NAMALWA (cell line): ENCODE measurements at places on chromosomes 3 and 15.
A peak's percentile ranks its signal among the peaks of the same experiment; 100 is the strongest.

GRCh38 chr3:46465196-46465520, 453 bp upstream of the LTF start:
- no peak for DNase-seq

DNA sequence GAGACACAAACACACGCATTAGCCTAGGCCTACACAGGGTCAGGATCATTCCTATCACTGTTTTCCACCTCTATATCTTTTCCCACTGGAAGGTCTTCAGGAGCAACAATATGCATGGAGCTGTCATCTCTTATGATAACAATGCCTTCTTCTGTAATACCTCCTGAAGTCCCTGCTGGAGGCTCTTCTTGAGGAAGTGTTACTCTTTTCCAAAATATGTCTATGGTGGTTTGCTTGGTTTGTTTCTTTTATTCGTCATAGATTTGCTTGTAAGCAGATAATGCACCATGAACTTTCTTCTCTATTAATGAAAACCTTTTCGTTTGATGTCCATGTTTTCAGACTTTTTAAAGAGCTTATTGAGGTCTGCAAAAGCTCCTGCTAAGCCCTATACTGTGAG, 109.3 kb downstream of the GMPS start:
- DNase-seq: no peak

- DNase-seq: no peak
Measured at GRCh38 chr3:189119950-189120349, 51.8 kb upstream of the TPRG1 start.

DNA sequence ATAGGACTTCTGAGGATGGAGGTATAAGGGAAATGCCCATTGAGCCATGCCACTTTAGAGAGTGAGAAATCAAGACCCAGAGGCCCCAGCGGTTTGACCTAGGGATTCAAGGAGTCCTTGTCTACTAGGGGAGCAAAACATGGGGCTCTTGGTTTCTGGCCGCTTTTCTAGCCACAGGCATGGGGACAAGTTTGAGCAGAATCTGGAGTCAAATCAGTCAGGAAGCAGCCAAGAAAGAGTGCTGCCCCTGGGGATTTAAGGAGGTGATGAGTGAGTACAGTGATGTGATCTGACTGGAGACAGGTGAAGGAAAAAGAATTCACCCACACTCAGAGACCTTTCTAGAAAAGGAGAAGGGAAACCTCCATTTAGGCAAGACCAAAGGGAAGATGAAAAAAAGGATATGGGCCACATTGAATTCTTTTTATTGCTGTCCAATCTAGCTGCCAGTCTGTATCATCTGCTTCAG, 244.0 kb upstream of the TBC1D5 start:
- DNase-seq: no peak

DNA sequence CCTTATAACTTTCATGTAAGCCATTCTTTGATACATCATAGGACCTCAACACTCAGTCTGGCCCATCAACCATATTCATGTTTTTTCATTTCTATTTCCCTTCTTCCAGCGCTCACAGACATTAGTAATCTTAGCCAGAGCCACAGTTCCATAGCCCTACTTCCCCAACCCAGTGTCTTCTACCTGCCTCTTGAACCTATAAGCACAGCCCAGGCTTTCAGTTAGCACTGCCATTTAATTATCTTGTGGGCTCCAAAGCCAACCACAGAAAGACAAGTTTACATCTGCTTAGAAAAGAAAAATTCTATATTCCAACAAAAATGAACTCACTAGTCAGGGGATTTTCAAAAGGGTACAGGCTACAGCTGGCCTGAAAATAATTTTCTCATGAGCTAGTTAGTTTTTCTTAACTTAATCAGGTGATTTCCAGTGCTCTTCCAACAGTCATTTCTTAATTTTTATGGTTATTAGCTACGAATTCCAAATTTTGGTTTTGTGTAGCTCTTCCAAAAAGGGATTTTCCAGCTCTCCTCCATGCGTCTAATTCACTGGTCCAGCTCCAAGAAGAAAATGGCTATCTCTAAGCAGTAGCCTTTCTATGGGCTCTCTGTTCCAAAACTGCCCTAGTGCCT, 13.7 kb downstream of the CD200 start:
- DNase-seq: no peak

GRCh38 chr3:41525303-41526064, 326.2 kb downstream of the CTNNB1 start:
- no peak for DNase-seq

GRCh38 chr15:32936976-32937375, 219.2 kb downstream of the GREM1 start:
- no peak for DNase-seq

DNA sequence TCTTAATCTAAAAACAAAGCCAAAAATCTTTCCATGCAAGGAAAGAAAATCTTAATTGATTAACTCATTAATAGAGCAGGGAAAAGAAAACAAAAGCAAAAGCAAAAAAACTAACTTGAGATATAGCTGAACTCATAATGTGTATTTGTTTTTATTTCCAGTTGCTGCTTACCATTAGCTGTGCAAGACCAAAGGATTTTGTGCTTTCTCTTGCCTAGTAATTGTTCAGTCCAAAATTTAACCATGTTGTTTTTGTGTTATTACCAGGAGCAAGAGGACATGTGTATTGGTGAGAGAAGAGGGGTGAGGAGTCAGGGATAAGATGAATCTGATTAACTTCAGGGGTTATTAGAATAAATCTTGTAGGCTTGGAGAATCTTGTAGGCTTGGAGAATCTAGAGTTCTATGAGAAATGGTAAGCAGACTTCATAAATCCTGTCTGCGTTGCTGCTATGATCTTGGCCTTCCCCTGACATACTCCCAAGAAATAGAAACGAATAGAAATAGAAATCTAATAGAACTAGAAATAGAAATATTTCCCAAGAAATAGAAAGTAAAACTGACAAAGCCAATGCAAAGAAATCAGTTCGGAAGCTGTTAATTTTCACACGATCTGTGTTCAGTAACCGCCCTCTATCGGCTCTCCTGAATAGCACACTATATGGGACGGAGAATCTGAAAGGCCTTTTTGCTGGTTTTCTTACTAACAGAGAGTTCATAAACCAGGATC, 72.6 kb upstream of the TNFSF10 start:
- peak; percentile 81 for DNase-seq

DNA sequence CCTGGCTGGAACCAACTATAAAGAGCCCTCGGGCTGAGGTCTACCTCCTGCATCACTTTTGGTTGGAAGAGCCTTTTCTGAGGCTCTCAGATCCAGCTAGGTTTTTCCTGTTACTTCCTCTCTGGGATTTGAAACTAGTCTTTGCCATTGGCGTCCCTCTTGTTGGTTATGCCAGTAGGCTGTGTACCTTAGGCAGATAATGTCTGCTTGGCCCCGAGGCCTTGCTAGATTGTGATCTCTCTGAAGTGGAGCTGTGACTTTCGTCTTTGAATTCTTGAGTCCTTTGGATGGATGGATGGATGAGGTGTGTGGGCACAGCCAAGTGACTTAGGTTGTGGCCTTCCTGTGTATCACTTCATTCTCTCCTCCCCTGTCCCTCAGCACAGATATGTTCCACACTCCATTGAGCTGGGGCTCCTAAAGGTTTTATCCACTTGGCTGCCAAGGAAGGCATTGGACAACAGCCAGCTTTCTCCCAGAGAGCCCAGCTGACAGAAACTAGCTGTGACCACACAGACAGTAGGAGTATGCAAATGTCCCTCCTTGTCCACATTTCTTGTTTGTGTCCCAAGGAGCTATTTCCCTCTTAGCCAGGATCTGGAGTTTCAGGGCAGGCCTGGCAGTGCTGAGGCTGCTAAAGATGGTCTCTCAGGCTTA, 7.9 kb upstream of the DNAJC17 start:
- DNase-seq: no peak

DNA sequence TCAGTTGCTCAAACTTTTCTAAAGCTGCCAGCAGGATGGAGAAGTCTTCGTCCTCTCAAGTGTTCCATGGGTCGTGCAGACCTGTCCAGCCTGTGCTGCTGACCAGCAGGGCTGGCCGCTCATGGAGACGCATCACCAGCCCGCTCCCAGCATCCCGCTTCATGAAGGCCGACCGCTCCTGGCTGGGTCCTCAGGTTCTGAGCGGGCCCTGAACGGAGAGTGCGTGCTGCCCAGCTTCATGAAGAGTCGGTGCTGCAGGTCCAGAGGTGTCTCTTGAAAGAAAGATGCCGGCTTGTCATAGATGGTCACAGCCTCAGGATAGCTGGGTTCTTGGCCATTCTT, 75.8 kb upstream of the KCNAB1 start:
- no peak for DNase-seq

GRCh38 chr3:45180899-45181298, 34.7 kb upstream of the CDCP1 start:
- DNase-seq: no peak

- no peak for DNase-seq
Measured at GRCh38 chr3:13702286-13702685, 153.4 kb downstream of the FBLN2 start.

- DNase-seq: no peak
Measured at GRCh38 chr3:20028905-20029331, 11.3 kb upstream of the KAT2B start.

GRCh38 chr3:51692980-51693395, 13.9 kb upstream of the GRM2 start:
- DNase-seq: no peak

- no peak for DNase-seq
Measured at GRCh38 chr15:40963201-40963600, 9.9 kb downstream of the CHAC1 start.

- no peak for DNase-seq
Measured at GRCh38 chr3:149646181-149646766, 11.6 kb downstream of the WWTR1 start.

- no peak for DNase-seq
Measured at GRCh38 chr3:123034996-123035395, 7.4 kb upstream of the SEMA5B start.

GRCh38 chr3:28386049-28386448, 37.4 kb upstream of the AZI2 start:
- DNase-seq: peak; percentile 7

DNA sequence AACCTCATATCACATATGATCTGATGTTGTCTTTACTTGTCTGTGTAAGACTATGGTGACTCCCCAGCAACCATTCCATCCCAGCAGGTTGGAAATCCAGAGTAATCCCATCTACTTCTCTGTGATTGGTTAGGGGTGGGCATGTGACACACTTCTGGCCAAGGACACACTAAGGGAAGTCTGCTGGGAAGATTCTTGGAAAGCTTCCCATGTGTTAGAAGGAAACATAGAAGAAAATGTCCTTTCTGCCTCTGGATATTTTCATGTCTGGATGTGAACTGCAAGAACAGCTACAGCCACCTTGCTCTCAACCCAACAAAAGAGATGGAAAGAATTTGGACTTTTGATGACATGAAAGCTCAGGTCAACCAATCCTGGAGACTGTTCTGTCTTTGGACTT, 2.6 kb upstream of the UBE2Q2 start:
- no peak for DNase-seq

DNA sequence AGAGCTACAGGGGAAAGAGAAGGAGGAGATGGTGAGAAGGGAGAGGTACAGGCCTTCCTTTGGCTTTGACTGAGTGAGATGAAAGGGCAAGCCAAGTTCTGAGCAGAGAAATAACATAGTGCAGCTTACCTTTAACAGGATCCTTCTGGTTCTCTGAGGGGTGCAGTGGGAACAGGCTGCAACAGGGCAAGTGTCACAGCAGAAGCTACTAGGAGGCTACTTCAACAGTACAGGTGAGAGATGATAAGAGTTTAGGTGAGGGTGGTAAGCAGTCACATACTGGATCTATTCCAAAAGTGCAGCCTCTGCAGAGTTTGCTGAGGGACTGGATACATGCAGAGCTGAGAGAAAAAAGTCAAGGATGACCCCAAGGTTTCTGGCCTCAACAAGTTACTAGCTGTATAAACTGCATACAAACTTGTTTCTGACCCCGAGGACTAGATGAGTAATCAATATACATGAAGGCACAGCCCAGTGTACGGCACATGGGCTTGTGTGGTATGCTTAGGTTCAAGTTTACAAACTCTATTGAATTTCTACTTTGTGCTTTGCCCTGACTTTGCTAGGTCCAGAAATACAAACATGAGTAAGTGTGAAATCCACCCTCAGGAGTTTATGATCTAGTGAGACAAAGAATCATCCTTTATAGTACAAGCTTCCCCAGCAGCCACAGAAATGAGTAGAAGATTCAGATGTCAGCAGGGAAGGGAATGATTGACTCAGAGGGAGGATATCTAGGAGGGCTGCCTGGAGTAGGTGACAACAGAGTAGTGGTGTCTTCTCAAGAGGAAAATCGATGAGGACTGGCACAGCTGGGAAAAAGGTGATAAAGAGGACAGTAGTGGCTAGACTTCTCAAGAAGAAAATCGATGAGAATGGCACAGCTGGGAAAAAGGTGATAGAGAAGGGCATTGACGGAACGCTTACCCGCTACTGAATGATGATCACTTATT, 78.2 kb upstream of the TJP1 start:
- no peak for DNase-seq

- DNase-seq: peak; percentile 59
Measured at GRCh38 chr15:52220937-52221660, 29.9 kb upstream of the GNB5 start.
